CD4-positive, alpha-beta T cell treated with Interleukin-17A for 1 hour (primary cell): ENCODE measurements at places on chromosomes 4 and X.

GRCh38 chr4:41934514-41934900, 722 bp upstream of the TMEM33 start:
- no peak for DNase-seq

GRCh38 chr4:131137196-131137595, 2011.9 kb upstream of the PCDH10 start:
- no peak for DNase-seq

DNA sequence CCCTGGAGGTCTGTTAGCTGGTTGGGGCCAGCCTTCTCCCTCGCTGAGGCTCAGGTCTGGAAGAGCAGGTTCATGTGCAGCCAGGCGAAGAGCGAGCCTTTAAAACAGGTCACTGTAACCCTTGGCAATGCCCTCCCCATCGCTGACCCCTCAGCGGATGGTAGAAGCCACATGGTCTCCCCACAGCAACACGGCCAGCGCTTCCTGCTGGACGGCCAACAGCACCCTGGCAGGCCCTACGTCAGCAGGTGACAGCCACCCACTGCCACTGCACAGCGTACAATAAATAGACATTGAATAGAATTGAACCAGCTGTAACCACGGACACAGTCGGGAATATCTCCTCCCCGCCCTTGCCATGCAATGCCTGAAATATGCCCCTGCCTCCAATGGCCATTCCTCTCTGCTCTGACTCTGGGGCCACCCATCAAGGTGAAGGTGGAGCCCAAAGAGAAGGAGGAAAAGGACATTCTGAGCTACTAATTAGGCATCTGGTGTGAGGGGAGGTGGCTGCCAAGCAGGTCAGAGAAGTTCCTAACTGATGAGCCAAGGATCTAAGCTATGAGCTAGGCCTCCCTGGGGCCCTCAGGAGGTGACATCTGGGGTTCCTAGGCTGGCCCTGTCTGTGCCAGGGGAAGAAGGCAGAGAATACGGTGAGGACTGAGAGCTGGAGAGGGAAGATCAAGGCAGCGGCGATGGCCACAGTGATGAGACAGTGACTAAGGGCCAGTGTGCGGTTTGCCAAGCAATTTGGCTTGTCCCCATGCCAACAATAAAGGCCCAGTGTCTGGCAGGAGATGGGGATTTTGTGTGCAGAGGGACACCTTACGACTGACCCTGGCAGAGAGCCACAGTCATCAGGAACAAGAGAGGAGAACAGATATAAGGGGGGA, 202.3 kb downstream of the BCOR start:
- DNase-seq, result no peak

DNA sequence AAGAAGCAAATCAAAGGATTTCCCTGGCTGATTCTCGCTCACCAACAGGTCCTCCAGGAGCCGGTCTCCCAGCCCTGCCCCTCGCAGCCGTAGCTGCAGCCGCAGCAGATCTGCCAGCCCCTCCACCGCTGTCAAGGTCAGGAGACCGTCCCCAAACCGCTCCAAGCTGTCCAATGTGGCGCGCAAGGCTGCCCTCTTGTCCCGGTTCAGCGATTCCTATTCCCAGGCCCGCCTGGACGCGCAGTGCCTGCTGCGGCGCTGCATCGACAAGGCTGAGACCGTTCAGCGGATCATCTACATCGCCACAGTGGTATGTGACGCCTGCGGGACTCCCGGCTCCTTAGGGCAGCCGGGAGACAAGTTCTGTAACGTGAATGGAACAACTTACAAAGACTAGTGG, 25.6 kb downstream of the SPATA18 start:
- no peak for DNase-seq

DNA sequence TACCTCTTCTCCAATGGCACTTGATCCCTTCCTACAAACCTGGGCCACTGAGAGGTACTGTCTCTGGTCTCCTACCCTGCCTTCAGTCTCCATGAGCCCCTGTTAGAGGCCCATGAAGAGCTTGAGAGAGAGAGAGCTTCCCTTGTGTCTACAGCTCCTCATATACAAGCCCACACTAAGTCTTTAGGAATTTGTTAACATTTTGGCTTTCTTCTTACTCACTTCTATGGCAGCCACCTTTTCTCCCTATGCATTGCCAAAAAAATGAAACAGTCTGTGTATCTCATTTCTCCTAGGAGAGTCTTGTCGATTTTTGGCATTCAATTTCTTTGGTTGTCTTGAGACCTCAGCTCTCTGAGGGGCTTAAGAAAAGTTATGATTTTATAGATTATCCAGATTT, 90.9 kb upstream of the LNX1 start:
- DNase-seq, result no peak

DNA sequence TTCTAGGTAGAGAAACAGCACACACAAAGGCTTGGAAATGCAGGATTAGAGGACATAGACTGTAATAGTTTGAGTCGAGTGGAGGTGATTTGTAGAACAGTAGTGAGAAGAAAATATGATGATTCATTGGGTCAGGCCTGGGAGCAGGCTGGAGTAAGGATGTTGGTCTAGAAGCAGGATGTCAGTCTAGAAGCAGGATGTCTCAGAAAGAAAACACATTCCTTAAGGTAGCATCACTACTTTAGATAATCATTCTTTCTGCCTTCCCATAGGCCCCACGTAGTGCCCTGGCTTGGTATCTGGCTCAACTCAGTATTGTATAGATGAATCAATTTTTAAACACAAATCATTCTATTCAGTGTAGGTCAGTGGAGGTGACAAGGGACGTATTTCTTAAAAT, 11.2 kb upstream of the DACH2 start:
- DNase-seq, result no peak

DNA sequence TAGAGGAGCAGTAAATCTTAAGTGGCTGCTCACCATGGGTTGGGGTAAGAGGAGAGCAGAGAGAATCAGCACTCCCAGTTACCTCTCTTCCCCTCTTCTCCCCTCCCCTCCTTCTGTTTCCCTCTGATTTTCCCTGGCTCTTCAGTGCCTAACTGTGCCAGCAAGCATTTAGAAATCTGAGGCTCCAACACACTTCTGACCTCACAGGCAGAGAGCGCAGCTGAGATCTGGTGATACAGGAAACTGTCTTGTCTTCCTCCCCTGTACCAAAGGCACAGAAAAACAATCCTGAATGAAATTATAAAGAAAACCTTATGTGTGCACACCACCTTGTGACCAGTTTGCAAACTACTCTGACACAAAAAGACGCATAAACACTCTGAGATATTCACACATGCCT, 82.4 kb upstream of the SMIM10 start:
- DNase-seq, result peak; percentile 41
